ENCODE measurements at places on chromosomes 6 and 20.

- DNase-seq, result no peak
Observed at GRCh38 chr6:45327956-45328522, at the start of gene RUNX2. TSS of gene RUNX2 (plus strand) at chr6:45328330. CDS start at chr6:45328727, 397 bp downstream.

GRCh38 chr6:44558832-44559251, 171.3 kb downstream of the CDC5L start:
- no peak for DNase-seq

GRCh38 chr6:132811276-132811675, 3.1 kb upstream of the RPS12 start:
- no peak for DNase-seq

- DNase-seq, result no peak
Observed at GRCh38 chr6:73513496-73513854, 7.4 kb downstream of the EEF1A1 start.

GRCh38 chr20:40651151-40651550, 37.9 kb downstream of the MAFB start:
- DNase-seq, result no peak

- DNase-seq, result no peak
Observed at GRCh38 chr20:8331740-8332412, 199.8 kb downstream of the PLCB1 start.

- peak; percentile 24 for DNase-seq
Observed at GRCh38 chr6:89970609-89971337, 76.5 kb downstream of the GJA10 start.

GRCh38 chr20:1150218-1150617, 31.8 kb downstream of the PSMF1 start:
- no peak for DNase-seq

DNA sequence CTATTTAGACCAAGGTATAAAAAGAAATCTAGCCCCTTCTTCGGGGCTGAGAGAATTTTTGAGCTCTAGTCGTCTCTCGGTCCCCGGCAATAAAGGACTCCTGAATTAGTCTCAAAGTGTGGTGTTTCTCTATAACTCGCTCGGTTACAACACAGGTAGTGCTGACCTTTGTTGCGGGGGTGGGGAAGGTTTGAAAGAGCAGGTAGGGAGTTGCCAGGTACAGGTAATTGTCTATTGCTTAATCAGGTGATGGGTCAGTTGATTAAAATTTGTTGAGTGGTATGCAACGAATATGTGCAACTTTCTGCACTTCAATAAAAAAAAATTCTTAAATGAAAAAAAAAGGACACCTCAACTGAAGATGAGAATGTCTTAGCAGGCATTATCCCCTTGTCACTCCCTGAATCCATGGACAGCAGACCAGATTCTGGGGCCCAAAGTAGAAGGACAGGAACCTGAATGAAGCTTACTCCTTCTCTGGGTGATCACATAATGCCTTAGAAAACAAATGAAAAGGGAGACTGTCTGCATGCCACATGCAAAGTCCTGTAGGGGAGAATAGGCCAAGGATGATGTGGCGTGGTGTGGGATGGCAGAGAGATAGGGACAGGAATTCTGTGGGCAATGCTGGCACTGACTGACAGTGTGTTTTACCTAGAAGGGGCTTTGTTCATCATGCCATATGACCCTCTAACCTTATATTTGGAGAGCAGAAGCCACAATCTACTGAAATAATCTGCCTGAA, 157.6 kb upstream of the OLIG3 start:
- DNase-seq, result no peak

DNA sequence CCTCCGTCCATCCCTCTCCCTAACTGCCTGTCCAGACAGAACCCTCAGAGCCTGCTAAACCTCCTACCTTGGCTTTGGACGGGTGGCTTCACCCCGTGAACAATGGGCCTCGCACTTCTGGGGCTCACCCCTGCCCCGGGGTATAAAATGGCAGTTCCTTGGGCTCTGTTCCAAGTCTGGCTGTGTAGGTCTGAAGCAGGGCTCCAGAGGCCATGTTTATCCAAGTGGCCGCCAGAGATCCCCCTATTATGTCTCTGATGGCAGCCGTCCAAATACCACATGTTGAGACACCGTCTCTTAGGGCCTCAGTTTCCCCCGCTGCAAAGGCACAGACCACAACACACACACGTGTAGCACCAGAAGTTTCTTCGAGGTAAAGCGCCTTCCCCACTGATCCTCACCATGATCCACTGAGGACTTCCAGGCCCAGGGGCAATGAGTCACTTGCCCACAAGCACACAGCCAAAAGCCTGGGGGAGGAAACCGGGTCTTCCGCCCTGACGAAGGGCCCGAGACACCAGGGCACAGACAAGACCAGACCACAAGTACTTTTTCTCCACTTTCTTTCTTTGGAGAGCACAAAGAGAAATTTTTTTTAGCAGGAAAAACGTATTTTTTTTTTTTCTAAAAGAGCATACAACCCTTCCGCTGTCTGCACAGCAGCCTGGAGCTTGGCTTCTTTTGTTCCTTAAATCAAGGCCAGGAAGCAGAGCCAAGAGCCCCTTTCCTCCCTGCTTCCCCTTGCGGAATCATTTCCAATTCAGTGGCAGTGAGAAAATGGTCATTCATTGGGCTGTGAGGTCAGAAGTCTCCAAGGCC, 11.8 kb downstream of the CPNE5 start:
- no peak for DNase-seq

DNA sequence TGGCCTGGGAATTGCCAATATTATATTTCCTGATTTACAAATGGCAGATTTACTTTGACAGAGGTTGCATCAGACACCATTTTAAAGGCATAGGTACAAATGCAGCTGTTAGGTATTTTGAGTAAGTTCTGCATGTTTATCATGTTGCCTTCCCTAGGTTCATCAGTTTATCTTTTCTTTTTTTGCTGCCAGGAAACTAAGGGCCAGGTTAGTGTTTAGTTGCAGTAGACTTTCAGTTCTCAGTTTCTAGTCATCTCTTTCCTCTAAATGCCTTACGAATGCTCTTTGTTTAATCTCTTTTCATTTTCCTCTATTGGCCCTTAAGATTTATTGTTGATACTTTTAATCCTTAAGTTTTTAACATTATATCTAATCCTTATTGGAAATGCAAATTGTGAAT, 129.9 kb downstream of the SMAP1 start:
- DNase-seq, result no peak

GRCh38 chr6:89290401-89291155, 24.5 kb downstream of the GABRR2 start:
- DNase-seq, result no peak

GRCh38 chr6:117985916-117986315, 78.9 kb downstream of the SLC35F1 start:
- DNase-seq, result no peak

GRCh38 chr6:164010441-164011103, 596.1 kb downstream of the QKI start:
- peak; percentile 39 for DNase-seq

GRCh38 chr6:168774381-168774780, 333.4 kb downstream of the SMOC2 start:
- no peak for DNase-seq

GRCh38 chr6:28212510-28213212, 12.4 kb upstream of the ZSCAN9 start:
- DNase-seq, result no peak

DNA sequence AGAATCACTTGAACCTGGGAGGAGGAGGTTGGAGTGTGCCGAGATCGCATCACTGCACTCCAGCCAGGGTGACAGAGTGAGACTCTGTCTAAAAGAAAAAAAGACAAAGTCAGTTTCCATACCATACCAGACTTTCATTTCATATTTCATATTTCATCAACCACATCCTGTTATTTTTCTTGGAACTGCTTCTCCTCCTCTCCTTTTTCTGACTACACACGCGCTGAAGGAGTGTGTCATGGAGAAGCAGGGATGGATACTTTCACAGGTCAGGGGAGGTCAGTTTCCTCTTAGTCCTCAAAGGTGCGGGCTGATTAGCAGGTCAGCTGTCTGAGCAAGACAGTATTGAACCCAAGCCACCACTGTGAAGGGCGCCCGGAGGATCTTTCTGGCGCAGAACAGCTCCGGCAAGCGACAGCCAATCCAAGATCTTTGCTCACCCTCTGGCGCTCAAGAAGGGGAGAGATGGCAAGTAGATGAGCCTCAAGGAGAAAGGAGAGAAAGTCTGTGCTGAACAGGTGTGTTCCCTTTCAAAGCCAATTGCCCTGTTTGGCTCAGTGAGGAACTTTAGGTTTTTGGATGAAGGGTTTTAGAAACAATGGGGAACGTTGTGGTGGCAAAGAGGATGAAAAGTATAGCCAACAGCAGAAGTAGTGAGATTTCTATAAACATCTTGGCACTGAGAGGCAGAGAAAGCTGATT, 18.9 kb upstream of the SYNJ2 start:
- DNase-seq, result no peak

DNA sequence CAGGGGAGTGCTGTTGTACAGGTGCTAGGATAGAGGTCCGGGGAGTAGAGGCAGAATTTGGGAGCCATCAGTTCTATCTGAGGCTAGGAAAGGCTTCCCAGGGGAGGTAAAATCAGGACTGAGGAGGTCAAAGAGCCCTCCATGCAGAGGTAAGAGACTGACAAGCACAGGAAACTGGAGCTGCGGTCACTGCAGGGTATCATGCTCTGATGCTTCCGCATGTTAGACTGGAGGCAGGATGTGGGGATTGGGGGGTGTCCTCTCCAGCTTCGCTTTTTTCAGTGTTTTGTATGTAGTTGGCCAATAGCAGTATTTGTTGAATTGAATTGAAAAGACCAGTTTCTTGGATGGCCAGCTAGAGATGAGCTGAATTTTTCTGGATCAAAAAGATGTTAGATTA, 87.8 kb downstream of the SLC22A3 start:
- no peak for DNase-seq

GRCh38 chr6:121479486-121480098, 44.1 kb downstream of the GJA1 start:
- no peak for DNase-seq

DNA sequence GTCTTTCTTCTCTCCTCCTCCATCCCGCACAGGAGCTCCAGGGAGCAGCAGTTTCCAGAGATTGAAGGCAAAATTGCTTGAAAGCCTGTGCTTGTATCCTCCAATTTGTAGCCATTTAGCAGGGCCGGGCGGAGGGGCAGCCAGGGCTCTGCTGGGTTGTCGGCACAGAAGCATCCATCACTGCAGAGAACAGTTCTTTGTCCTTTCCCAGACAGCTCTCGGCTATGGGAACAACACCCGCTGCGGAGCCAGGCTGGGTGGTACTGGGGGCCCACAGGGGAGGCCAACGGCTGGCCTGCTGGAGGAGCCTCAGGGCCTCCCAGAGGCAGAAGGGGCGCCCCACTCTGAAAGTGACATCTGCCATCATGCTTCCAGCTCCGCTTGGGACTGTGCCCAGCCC, 7.8 kb downstream of the HRH3 start:
- DNase-seq, result no peak

DNA sequence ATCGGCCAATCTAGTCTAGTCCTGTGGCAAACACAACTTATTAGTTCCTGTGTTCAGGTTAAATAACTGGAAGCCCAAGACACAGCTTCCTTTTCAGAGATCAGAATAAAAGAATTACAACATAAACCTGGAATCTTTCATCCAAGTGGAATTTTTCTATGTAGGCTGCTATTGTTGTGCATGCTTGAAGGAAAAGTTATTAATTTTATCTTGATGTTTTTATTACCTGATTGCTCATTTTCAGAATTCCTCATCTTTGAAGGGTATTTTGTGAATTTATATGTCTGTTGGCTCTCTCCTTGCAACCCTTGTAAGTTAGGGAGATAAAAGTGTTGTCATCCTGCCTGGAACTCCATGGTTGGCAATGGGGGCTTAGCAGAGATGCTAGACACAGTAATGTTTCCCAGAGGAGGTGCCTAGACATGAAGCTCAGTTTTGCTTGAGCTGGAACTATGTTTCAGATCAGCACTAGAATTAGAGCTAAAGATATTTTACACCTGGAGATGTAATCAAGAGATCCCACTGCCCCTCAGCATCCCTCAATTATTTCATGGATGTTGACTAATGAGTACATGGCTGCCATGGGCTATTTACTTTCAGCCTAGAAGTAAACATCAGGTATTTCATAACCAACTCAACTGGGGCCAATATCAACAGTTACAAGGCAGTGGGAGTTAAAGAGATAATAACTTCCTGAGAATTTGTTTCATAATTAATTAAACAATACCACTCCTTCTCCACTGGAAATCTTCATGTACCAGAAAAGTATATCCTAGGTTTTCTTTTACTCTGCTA, 367.0 kb upstream of the MARCKS start:
- DNase-seq, result no peak

GRCh38 chr6:134081506-134081905, 29.1 kb upstream of the SLC2A12 start:
- no peak for DNase-seq

DNA sequence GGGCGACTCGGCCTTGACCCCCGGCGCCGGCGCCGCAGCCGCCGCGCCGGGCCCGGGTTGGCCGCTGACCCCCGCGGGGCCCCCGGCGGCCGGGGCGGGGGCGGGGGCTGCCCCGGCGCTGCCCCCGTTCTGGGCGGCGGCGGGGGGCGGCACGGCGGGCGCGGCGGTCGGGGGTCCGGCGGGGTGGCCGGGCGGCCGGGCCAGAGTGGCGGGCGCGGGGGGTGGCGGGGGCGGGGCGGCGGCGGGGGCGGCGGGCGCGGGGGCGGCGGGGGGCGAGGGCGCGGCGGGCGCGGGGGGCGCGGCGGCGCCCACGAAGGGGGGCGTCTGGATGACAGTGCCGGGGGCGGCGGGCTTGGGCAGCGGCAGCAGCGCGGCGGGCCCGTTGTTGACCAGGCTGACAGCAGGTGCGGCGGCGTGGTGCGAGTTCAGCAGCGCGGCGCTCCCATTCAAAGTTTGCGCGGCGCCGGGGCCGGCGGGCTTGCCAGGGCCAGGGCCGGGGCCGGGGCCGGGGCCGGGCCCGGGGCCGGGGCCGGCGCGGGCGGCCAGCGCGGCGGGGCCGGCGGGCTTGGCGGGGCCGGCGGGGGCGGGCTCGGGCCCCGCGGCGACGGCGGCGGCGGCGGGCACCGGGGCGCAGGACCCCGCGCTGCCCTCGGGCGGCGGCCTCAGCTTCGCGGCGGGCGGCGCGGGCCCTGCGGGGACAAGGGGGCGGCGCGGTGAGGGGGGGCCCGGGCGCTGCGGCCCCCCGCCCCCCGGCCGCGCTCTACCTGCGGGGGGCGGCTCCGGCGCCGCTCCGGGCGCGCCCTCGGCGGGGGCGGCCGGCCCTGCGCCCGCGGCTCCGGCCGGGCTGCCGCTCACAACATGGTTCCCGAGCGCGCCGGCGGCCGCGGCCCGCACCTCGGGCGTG, 659 bp downstream of the TAF4 start:
- DNase-seq, result no peak

GRCh38 chr20:44475372-44475693, 341 bp upstream of the TTPAL start:
- no peak for DNase-seq

- DNase-seq, result no peak
Observed at GRCh38 chr20:62604796-62605195, 37.5 kb upstream of the SLCO4A1 start.

- DNase-seq, result no peak
Observed at GRCh38 chr6:156701966-156702365, 75.2 kb upstream of the ARID1B start.

GRCh38 chr6:84042603-84043002, 9.0 kb downstream of the MRAP2 start:
- DNase-seq, result no peak

- DNase-seq, result no peak
Observed at GRCh38 chr6:161130541-161130940, 139.0 kb downstream of the MAP3K4 start.

GRCh38 chr6:4403828-4404227, 268.5 kb upstream of the ECI2 start:
- no peak for DNase-seq
